ENCODE measurements at places on chromosomes 12 and 14. TPM values are rescaled to one million over a fixed set of nuclear protein-coding genes. Genes with fewer than 3 reads are reported as not detected.

POTEG gene
- total RNA-seq, result not detected

DNA sequence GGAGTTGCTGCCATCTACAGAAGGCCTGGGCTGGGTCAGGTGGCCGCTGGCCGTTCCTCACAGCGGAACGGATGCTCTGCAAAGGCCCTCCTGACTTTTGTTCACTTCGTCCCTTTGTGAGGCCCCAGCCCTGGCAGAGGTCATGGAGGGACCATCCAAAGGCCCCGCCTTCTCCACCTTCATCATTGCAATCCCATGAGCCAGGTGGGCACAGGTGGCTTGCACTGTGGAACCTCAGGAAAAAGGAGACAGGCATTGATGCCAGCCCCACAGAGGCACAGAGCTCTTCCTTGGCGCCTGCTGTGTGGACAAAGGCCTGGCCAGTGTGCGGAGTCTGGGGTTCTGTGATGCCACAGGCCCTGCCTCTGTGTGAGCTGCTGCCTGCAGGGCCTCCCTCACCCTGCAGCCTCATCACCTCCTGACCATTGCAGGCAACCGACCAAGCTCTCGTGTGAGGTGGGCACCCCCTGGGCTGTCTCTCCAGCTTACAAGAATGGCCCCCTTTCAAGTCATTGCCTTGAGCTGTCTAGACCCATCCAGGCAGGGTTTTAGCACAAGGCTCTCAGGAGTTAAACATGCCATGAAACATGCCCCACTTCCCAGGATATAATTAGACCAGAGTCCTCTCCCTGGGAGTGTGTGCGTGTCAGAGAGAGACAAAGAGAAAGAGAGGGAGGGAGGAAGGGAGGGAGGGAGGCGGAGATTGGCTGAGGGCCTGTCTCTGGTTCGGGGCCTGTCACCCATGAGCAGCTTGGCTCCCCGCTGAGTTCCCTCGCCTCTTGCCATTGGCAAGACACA, 19.3 kb downstream of the NFKBIA start:
- H3K27ac ChIP-seq, result peak overlapping the region; percentile 88
- no peaks in the 10 kb centered on the region for H3K36me3 ChIP-seq
- H3K4me1 ChIP-seq, result peaks cover 21% of the 10 kb centered on the region
- H3K27me3 ChIP-seq, result no peaks in the 10 kb centered on the region
- peak; percentile 92 for DNase-seq

DNA sequence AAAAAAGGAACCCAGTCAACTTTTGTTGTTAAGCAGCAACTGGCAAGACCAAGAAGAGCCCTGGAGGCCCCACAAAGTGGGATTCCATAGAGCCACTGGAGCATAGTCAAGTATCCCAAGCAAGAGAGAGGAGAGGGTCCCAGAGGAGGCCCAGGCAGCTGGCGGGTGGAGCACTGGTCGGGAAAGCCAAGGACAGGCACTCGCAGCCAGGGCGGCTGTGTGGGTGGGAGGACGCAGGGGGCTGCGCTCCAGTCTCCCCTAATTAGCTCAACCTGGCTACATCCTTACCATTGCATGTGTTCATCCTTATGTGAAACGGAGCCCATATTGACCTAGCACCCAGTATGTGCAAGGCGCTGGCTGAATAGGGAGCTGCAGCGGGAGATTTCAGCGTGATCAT, 18.3 kb upstream of the ZFP36L1 start:
- DNase-seq, result no peak
- H3K36me3 ChIP-seq, result peaks cover 2% of the 10 kb centered on the region
- no peaks in the 10 kb centered on the region for H3K27me3 ChIP-seq

DNA sequence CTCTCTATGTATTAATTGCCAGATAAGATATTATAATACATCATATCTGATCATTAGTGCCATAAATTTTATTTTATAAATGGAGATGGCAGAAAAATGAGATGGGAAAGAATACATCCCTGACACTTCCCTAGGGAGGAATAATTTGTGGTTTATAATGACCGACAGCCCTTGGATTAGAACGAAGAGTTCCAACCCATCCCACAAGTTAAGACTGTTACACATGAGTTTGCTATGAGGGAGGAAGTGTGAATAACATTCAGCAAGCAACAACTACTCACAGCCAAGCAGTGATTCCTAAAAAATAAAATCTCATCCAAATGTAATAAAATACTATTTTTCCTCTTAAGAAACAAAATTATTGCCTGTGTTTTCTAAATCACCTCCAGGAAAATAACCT, 299.0 kb downstream of the CCDC91 start:
- H3K27me3 ChIP-seq, result no peaks in the 10 kb centered on the region
- no peaks in the 10 kb centered on the region for H3K36me3 ChIP-seq
- no peak overlapping the region for H3K27ac ChIP-seq
- no peak overlapping the region for H3K4me3 ChIP-seq
- H3K4me1 ChIP-seq, result no peaks in the 10 kb centered on the region
- DNase-seq, result peak; percentile 78

- no peaks in the 10 kb centered on the region for H3K36me3 ChIP-seq
- no peaks in the 10 kb centered on the region for H3K27me3 ChIP-seq
- DNase-seq, result no peak
- no peak overlapping the region for H3K27ac ChIP-seq
- H3K4me1 ChIP-seq, result no peaks in the 10 kb centered on the region
These were observed 873.2 kb downstream of the NRXN3 start for GRCh38 chr14:79043194-79043889.

GRCh38 chr12:50633955-50634354, 129.2 kb downstream of the DIP2B start:
- H3K36me3 ChIP-seq, result no peaks in the 10 kb centered on the region
- no peaks in the 10 kb centered on the region for H3K27me3 ChIP-seq
- no peaks in the 10 kb centered on the region for H3K4me1 ChIP-seq
- H3K27ac ChIP-seq, result no peak overlapping the region
- no peak overlapping the region for H3K4me3 ChIP-seq
- peak; percentile 93 for DNase-seq

GRCh38 chr14:21455592-21455911, 371 bp downstream of the CHD8 start:
- H3K36me3 ChIP-seq, result no peaks in the 10 kb centered on the region
- no peaks in the 10 kb centered on the region for H3K27me3 ChIP-seq
- DNase-seq, result no peak
- H3K27ac ChIP-seq, result peak overlapping the region; percentile 66
